ENCODE measurements at places on chromosomes 11 and 22.

- DNase-seq: no peak
Observed at GRCh38 chr11:60717956-60718355, 6.6 kb upstream of the MS4A18 start.

GRCh38 chr11:133230431-133230830 lies 301.9 kb downstream of the OPCML start:
- no peak for DNase-seq

- no peak for DNase-seq
Observed at GRCh38 chr11:76729214-76729613, 53.9 kb upstream of the TSKU start.

GRCh38 chr22:48846200-48846599 lies 981.5 kb downstream of the BRD1 start:
- DNase-seq: no peak

GRCh38 chr11:106619320-106619990 lies 398.8 kb downstream of the GUCY1A2 start:
- no peak for DNase-seq

- DNase-seq: no peak
Observed at GRCh38 chr11:87198266-87198881, 160.6 kb downstream of the TMEM135 start.

DNA sequence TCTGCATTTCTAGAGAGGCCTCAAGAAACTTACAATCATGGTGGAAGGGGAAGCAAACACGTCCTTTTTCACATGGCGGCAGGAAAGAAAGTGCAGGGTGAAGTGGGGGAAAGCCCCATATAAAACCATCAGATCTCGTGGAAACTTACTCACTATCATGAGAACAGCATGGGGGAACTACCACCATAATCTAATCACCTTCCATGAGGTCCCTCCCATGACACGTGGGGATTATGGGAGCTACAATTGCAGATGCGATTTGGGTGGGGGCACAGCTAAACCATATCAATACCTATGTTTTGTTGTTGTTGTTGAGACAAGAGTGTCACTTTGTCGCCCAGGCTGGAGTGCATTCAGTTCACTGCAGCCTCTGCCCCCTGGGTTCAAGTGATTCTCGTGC lies 29.9 kb downstream of the SFI1 start:
- DNase-seq: no peak

- DNase-seq: no peak
Observed at GRCh38 chr11:130476922-130477491, 28.6 kb downstream of the ADAMTS15 start.

GRCh38 chr11:61978703-61979661 lies 11.5 kb upstream of the FTH1 start:
- no peak for DNase-seq

- DNase-seq: no peak
Observed at GRCh38 chr11:72525466-72525865, 91.1 kb upstream of the CLPB start.

- no peak for DNase-seq
Observed at GRCh38 chr22:41948142-41948541, 1.2 kb upstream of the CENPM start.

DNA sequence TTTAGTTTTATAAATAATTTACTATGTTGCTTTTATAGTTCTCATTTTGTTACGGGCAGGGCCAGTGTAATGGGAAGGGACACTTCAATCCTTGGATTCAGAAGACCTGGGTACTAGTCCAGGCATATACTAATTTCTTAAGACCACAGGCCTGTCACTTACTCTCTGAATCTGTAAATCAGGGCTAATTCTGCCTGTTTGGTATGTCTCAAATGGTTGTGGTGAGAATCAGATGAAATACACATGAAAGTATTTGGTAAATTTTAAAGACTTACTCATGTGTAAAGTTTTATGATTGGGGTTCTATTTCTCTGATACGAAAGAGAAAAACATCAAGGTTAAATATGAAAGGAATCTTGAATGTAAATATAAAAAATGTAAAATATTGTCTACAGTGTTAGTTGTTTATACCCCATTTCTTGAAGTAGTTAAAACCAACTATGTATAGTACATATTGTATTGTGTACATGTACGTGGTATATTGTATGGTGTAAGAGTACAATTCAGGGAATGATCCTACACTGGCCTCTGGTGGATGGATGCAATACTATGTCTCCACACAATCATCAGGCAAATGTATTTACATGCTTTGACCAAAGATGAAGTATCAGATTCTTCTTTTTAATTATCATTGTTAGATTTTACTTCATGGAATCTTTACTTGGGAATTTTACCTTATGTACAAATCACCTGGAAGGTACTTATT lies 24.5 kb upstream of the RAG2 start:
- DNase-seq: peak; percentile 9

GRCh38 chr11:104096900-104097299 lies 60.5 kb downstream of the DDI1 start:
- DNase-seq: no peak

- DNase-seq: no peak
Observed at GRCh38 chr11:529728-530411, 5.5 kb downstream of the HRAS start.

DNA sequence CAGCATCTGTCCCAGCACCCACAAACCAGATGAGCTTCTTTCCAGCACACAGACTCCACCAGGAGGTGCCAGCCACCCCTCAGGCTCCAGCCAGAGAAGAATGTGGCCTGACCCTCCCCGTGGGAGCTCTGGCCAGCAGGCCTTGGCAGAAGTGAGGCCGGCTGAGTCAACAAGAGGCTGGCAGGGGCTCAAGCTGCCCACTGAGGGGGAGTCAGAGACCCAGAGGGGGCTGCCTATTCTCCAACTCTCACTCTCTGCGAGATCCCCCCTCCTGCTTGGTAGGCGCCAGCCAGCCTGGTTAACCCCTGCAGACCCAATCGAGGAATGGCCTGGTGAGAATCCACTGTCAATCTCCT lies 10.6 kb upstream of the CDC42EP1 start:
- DNase-seq: peak; percentile 56

- no peak for DNase-seq
Observed at GRCh38 chr22:27220339-27220738, 563.0 kb downstream of the MIAT start.

DNA sequence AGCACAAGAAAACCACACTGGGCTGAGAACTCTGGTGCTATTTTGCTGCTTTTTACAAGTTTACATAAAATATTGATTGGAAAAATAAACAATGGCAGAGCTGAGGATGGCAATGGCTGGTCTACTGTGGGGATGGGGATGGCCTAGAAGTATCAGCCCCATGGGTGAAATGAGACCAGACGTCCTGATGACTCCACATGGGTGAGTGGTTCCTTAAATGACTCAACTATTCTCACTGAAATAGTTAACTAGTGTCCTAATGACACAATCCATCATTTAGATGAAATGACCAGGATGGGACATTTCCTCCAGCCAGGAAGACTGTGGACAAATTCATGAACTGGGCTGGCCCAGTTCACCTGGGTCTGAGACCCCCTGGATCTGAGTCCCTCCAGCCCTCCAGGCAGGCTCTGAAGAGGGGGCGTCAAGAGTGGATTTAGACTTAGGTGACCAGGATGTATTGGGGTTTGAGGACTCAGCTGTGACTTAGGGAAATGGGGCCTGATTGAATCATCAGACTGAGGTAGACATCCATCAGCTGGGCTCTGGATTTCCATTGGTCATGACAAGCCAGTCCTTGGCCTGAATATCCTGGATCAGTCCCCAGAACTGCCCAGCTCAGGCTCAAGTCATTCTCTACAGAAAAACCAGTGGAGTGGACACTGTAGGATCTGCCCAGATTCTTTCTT lies 98.2 kb upstream of the IGLL5 start:
- DNase-seq: no peak

GRCh38 chr11:121300313-121300971 lies 7.9 kb downstream of the SC5D start:
- DNase-seq: no peak

- no peak for DNase-seq
Observed at GRCh38 chr11:9796854-9797253, 133.0 kb downstream of the SWAP70 start.

DNA sequence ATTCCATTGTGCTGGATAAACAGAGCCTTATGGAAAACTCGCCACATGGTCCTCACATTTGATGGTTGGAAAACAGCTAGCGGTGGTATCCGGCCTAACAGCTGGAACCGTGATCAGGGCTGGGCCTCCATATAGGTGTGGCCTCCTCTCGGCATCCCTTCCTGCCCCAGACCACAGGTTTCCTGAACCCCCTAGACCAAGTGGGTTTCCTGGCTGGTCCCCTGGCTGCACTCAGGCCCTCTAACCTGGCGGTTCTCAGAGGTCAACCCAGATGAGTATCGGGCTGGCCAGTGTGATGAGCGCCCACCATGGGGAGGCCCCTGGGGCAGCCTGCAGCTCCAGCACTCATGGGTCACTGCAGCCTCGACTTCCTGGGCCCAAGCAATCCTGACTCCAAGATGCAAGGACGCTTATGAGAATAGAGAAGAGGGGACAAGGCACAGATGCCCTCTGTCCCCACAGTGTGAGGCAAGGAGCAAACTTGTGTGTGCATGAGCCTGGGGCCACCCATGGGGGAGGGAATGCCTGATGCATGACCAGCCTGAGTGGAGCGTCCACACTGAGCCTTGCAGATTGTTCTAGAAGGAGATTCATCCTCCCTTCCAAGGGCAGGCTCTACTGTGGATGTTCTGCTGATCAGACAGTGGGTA lies 53.4 kb upstream of the WNT7B start:
- DNase-seq: no peak

DNA sequence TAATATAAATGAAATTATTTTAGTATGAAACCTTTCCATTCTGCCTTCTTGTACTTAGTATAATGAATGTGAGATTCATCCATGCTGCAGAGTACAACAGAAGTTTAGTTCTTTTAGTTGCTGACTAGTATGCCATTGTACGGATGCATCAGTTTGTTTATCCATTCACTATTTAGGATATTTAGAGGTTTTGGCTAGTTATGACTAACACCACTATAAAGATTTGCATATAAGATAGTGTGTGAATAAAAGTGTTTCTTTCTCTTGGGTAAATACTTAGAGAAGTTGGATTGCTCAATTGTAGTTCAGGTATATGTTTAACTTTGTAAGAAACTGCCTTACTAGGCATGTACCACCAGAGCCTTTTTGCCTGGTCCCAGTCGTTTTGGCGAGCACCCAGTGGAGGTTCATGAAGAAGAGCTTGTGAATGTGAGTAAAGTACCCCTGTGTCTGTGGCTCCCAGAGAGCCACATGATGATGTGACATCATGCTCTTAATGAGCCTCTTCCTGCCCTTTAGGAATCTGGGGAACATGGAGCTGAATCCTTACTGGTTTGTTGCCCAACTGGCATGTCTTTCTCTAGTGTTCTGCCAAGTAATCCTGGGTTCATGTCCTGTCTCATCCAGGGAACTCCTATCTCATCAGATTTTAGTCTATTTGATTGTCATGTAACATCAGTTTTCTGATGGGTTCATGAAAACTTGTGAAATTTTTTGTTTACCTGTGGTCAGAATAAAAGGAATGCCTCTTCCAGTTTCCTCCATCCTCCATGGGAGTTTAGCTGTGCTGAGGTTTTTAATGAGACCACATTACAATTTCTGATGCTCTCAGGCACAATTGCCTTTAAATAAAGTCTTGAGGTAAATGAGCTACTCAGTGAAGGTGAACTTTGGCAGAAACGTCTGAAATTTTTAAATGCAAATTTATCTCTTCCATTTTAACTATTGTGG lies 234.8 kb downstream of the CASP12 start:
- no peak for DNase-seq

DNA sequence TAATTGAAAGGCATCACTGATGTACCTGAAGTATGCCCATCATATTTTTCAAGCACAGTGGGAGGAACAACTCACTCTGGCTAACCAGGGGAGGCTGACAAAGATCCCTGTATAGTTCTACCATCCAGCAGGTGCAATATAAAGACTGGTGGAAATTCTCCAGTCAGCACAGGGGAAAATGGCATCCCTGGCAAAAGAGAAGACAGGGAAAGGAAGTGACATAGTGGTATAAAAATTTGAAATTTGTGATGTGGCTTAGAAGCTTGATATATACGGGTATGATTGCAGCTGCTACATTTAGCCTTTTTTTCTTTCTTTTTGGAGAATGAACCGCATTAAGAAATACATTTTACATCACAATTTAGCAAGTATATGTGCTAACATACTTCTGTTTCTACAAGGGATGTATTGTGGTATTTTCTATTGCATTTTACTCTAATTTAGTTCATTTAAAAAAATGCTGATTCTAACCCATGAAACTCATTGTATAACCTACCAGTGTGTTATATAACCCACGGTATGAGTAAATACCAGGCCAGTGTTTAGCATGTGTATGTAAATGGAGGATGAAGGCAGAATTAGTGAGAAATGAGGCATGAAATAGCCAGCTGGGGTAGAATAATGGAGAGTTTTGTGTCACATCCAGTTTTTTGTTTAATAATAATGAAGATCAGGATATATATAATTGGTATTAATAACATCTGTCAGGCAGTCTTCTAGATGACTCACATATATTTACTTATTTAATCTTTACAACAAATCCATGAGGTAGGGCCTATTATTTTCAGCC lies 186.1 kb downstream of the ARHGAP42 start:
- no peak for DNase-seq

DNA sequence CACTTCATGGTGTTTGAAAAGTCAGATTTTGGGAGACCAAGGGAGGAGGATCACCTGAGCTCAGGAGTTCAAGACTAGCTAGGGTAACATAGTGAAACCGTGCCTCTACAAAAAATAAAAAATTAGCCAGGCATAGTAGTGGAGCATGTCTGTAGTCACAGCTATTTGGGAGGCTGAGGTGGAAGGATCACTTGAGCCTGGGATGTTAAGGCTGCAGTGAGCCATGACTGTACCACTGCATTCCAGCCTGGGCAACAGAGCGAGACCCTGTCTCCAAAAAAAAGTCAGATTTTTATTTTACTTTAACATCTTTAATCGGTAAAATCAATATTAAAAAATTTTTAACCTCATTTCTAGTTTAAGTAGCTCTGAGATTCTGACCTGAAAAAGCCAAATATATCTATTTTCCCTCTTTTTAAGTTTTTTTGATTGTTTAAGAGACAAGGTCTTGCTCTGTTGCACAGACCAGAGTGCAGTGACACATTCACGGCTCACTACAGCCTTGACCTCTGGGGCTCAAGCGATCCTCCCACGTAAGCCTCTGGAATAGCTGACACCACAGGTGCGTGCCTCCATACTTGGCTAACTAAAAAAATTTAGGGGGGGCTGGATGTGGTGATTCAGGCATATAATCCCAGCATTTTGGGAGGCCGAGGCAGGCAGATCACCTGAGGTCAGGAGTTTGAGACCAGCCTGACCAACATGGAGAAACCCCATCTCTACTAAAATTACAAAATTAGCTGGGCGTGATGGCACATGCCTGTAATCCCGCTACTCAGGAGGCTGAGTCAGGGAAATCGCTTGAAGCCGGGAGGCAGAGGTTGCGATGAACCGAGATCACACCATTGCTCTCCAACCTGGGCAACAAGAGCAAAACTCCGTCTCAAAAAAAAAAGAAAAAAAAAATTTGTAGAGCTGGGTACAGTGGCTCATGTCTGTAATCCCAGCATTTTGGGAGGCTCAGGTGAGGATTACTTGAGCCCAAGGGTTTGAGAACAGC lies 48.4 kb downstream of the SFI1 start:
- DNase-seq: no peak

GRCh38 chr11:31150011-31150410 lies 219.5 kb downstream of the DCDC1 start:
- DNase-seq: no peak
